DMS79 (cell line): ENCODE measurements at places on chromosomes 6 and 20.

DNA sequence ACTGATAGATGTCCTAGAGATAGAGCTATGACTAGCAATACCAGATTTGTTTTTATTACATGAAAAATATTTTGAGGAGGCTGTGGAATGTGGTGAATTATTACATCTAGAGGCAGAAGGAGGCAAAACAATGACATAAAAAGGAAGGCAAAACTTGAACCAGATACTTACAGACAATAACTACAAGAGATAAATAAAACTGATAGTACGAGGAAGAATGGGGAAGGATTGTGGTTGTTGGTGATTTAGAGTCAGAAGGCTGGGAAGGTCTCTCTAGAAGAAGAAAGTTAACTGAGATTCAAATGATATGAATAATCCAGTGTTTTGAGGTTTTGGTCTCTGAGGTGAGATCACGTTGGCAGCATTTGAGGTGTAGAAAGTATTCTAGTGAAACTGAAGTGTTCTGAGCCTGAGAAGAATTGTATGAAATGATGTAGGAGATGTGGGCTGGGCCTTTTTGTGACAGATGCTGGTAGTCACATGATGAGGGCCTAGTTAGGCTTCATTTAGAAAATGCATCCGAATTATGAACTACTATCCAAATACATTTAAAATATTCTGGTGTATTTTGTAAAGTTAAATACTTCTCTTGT lies 589.1 kb downstream of the EYS start:
- DNase-seq: no peak

- DNase-seq: peak; percentile 12
Observed at GRCh38 chr6:14055541-14055940, 62.0 kb upstream of the CD83 start.

GRCh38 chr6:18262702-18263417 lies 1.5 kb downstream of the DEK start:
- DNase-seq: peak; percentile 16

DNA sequence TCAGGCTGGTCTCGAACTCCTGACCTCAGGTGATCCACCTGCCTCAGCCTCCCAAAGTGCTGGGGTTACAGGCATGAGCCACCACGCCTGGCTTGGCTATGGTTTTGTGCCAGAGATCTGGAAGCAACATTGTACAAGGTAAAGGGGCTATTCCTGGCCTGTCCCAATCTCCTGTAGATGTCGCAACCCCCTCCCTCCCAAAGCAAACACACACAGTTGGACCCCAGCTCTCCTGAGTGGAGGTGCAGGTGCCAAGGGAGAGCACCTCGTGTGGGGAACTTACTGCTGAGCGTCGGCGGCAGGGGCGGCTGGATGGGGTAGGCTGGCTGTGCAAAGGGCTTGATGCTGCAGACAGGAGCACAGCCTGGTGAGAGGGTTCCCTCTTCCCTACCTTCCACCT lies 8.8 kb downstream of the RPL10A start:
- DNase-seq: peak; percentile 72

DNA sequence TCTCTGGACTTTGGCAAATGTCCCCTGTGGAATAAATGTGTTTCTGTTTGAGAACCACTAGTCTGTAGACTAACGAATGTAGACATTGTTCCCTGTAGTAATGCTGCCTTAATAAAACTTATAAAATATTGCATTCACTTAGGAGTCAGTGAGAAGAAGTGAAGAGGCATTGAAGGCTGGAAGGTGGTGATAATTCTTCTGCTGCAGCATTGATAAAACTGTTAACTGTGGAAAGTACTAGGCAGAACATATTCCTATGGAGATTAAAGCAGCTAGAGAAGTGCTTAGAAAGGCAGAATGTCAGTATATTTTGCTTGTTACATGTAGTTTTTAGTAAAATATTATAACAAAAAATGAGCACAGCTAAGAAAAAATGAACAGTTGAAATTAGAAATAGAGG lies 4.8 kb downstream of the PGK2 start:
- DNase-seq: no peak

- no peak for DNase-seq
Observed at GRCh38 chr6:15484140-15484539, 178.7 kb downstream of the DTNBP1 start.

DNA sequence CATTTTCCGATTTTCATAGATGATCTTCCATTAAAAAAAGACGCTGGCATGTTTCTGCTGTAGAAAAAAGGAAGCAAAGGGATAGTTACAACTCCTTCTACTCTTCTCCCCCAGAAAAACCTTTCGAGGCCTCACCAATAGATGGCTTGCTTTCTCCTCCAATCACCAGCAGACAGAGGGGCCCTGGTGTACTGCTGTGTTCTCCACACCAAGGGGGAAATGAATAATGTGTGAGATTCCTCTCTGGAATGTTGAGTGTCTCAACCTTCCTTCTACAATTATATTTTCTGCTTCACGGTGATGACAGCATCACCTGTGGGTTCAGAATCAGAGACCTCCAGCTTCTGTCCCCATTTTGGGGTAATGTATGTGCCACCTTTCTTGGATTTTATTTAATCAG lies 185.7 kb upstream of the FLRT3 start:
- DNase-seq: no peak

GRCh38 chr6:138682704-138683527 lies 90.7 kb upstream of the CCDC28A start:
- DNase-seq: no peak

DNA sequence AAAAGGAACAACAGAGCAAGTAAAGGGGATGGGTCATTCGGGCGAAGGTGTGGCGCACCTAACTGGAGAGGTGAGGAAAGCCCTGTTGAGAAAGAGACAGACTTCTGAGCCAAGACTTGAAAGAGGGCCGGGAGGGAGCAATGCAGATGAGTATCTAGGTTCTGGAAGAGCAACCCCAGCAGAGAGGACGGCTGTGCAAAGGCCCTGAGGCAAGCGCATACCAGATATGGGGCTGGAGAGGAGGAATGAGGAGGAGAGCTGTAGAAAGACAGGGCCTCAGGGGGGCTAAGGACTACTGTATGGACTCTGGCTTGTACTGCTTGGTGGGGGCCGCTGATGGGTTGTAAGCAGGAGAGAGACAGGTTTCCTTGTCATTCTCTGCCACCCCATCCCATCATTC lies 21.9 kb downstream of the TRERF1 start:
- DNase-seq: no peak

GRCh38 chr6:155638200-155638599 lies 182.6 kb upstream of the NOX3 start:
- DNase-seq: no peak

- DNase-seq: no peak
Observed at GRCh38 chr6:104599821-104600638, 259.7 kb downstream of the HACE1 start.

- DNase-seq: no peak
Observed at GRCh38 chr6:73722318-73723060, 26.5 kb downstream of the CD109 start.

GRCh38 chr6:44327096-44327495 lies 13.9 kb upstream of the AARS2 start:
- DNase-seq: no peak

- DNase-seq: no peak
Observed at GRCh38 chr20:11952639-11953038, 34.9 kb downstream of the BTBD3 start.

DNA sequence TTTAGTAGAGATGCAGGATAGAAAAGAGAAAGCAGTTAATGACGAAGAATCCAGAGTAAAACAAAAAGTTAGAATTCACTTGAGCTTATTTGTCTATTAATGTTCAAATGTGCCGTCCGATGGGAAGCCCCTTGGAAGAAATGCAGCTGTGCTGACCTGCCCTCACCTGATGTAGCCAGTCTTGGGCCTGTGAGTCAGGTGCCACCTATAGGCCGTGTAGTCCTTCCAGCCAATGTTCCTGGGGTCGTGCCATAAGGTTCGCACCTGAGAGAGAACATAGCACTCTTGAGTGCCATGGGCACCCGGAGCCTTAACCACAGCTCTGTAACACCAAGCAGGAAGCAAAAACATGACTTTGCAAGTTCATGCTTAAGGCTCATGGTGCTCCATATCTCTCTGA lies 32.4 kb downstream of the THBS2 start:
- no peak for DNase-seq

DNA sequence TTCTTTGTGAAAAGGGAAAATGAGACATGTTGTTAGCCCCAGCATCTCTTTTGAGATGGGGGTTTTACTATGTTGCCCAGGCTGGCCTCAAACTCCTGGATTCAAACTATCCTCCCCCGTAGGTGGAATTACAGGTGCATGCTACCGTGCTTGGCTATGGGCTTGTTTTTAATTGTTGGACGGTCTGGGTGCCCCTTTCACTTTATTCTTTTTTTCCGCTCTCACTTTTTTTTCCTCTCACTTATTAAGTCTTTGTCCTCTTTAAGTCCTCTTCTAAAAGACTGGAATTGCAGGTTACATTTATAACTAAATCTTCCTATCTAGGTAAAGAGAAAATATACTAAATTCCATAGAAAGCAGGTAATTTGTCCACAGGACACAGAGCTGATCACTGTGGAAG lies 18.8 kb upstream of the PRDM13 start:
- DNase-seq: no peak

GRCh38 chr6:163579111-163579879 lies 164.8 kb downstream of the QKI start:
- no peak for DNase-seq

GRCh38 chr6:45209762-45210161 lies 118.4 kb upstream of the RUNX2 start:
- DNase-seq: no peak
